ENCODE measurements at places on chromosomes 13 and 19. TPM values are rescaled to one million over a fixed set of nuclear protein-coding genes. Genes with fewer than 3 reads are reported as not detected.

DNA sequence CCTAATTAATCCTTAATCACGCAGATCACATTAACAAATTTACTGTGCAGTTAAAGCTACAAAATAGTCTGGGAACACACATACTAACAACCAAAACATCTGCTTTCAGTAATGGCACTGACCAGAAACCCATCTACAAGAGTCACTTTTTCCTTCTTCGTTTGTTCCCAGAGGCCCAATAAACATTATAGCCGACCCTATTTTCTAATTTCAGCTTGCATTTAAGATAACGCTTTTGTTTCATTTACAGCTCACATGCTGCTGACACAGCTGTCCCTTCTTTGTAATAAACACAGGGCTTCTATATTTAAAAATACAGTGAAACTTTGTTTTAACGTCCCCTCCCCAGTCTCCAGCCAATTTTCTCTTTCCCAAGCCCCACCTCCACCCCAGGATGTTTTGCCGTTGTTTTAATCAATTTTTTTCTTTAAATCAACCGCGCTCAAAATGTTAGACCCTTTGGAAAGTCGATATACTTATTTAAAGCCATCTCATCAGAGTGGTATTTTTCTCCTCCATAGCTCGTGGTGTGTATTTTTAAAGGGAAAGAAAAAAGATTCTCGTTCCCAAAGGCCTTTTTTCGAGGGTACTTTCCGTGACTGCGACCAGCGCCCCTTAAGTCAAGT is 1.7 kb upstream of the WBP4 start:
- no peak for DNase-seq

GRCh38 chr19:45972081-45972946 is 1.4 kb downstream of the NOVA2 start:
- no peak for DNase-seq

- no peak for DNase-seq
Observed at GRCh38 chr13:90253806-90254205, 1093.7 kb upstream of the MIR17HG start.

SLC8A2 gene
- total RNA-seq = not detected

GRCh38 chr19:2815191-2815614 is 4.5 kb upstream of the ZNF554 start:
- no peak for DNase-seq

NXNL1 gene
- total RNA-seq = not detected

DNA sequence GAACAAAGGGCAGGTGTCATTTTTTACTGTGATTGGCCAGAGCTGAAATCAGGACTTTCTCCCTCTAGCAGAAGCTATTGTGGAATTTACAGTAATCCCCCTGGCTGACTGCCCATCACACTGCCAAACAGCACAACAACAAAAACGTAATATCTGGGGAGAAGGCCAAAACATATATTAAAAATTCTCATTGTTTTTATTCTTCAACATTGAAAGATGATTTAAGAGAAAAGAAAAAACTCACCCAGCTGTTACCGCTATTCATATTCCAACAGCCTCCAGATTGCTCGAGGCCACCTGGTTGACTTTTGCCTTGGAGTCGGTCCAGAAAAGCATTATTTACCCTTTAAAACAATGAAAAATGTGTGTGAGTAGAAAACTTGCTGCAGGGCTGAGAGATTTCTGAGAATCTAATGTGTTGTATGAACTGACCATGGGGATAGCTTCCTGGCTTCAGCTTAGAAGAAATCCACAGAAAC is 97.2 kb downstream of the EPSTI1 start:
- no peak for DNase-seq

GRCh38 chr19:2478278-2478755 is 2.4 kb downstream of the GADD45B start:
- DNase-seq = peak; percentile 85

ANGPTL4 gene
- total RNA-seq = 30.0 TPM

SIGLEC14 gene
- total RNA-seq = not detected

- no peak for DNase-seq
Observed at GRCh38 chr13:100022798-100023197, 41.2 kb downstream of the ZIC2 start.

DNA sequence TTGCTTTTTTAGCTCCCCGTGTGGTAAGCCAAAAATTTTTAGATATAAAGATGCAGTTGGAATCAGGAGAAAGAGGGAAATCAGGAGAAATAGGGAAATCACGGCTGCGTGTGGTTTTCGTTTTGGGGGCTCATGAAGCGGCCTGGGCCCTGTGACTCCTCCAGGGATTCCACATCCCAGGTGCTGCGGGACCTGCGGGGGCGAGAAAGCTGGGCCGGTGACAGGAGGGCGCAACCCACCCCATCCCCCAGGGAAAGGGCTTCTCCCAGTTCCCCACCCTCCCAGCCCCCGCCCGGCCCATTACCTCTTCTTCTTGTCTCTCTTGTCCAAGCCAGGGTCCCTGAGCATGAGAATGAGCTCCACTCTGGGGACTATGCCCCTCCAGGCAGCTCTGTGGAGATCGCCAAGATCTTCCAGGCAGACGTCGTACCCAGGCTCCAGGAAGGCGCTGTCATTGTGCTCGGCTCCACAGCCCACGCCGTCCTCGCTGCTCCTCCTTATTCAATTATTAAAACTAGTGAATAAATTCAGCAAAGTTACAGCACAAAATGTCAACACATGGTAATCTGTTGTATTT is 111.0 kb downstream of the MRPL57 start:
- DNase-seq = no peak

ARHGAP33 gene
- 14.7 TPM for total RNA-seq

DNA sequence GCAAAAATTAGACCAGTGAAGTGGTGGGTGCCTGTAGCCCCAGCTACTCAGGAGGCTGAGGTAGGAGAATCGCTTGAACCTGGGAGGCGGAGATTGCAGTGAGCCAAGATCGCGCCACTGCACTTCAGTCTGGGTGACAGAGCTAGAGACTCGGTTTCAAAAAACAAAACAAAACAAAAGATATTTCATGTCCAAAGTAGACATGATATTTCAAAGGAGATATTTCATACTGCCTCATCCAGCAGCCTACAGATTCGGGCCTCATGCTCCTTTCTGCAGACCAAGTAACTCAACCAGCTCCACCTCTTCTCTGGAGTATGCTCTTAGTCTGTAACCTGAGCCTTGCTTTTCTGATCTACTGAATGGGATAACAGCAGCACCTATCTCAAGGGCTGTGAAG is 15.0 kb downstream of the ZC3H4 start:
- no peak for DNase-seq

MED29 gene
- total RNA-seq = 25.4 TPM

GRCh38 chr19:56372281-56372680 is 21.1 kb downstream of the ZNF582 start:
- DNase-seq = no peak

- DNase-seq = no peak
Observed at GRCh38 chr13:77729502-77730221, 32.2 kb downstream of the SLAIN1 start.

WASF3 gene
- total RNA-seq = 1.1 TPM

PCDH17 gene
- total RNA-seq = 1.5 TPM

GRCh38 chr19:4597975-4598671 is 38.6 kb upstream of the SEMA6B start:
- peak; percentile 59 for DNase-seq

DNA sequence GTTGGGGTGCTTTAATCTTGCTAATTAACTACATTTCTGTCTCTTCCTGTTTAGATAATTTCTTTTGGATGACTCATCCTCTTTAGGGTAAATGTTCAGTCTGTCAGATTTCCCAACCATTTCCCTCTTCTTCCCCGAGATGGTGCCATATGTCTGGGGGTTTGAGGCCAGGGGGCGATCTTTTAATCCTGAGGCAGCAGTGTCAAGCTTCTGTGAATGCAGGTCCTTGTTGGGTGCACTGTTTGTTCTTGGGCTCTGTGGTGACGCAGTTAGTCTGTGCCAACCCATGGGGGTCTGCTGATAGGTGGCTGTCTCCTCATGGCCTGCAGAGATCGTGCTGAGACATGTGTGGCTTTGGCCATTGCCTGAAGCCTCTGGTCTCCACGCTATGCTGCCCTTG is 420.4 kb downstream of the NDFIP2 start:
- no peak for DNase-seq

- no peak for DNase-seq
Observed at GRCh38 chr13:36151591-36151990, 20.4 kb upstream of the DCLK1 start.

GRCh38 chr13:25910991-25911419 is 140.8 kb downstream of the SHISA2 start:
- DNase-seq = no peak

DNA sequence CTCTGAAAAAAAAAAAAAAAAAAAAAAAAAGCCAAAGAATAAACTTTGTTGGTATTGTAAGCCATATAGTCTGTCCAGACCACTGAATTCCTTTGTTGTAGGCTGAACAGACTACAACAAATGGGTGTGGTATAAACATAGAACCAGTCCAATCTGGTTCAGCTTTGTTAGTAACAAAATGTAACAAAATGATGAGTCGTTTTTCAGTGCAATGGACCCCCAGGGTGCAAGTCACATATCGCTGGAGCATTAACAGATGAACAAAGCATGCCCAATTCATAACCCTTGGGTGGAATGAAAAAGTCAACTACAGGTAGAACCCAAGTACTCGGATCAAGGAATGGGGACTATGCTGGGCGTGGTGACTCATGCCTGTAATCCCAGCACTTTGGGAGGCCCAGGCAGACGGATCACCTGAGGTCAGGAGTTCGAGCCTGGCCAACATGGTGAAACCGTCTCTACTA is 13.6 kb upstream of the FCHO1 start:
- no peak for DNase-seq

DNA sequence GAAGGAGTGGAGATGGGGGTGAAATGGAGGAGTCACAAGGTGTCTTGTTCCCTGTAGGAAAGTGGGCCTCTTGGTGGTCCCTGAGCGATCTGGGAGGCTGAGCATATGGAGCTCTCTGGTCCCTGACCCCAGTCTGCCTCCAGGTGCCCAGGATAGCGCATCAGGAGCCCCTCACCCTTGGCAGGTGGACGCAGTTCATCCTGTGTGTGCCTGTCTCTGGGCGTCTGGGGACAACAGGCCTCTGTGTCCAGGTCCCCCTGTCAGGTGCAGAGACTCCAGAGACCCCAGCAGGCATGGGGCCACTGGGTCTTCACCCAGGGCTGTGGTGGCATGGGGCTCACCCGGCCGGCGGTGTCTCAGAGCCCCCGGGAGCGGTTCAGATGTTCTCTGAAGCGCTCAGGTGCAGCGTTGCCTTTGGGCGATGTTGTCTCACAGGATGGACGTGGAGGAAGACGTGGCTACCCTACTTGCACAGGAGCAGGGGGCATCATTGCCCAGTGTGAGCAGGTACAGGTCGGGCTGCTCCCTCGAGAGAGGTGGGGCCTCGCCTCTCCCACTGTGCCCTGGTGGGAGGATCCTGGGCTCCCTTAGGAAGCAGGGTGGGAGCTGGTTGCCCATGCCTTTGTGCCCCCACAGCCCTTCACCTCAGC is 58.1 kb upstream of the TPM4 start:
- no peak for DNase-seq

- no peak for DNase-seq
Observed at GRCh38 chr13:31653730-31654129, 85.6 kb upstream of the RXFP2 start.

- DNase-seq = no peak
Observed at GRCh38 chr13:98500963-98501421, 75.9 kb downstream of the STK24 start.

- DNase-seq = no peak
Observed at GRCh38 chr13:32041429-32041828, 9.9 kb downstream of the FRY start.

- no peak for DNase-seq
Observed at GRCh38 chr19:13484166-13484565, 22.1 kb downstream of the CACNA1A start.

GRCh38 chr19:54030895-54031586 is 32.7 kb downstream of the VSTM1 start:
- no peak for DNase-seq

DNA sequence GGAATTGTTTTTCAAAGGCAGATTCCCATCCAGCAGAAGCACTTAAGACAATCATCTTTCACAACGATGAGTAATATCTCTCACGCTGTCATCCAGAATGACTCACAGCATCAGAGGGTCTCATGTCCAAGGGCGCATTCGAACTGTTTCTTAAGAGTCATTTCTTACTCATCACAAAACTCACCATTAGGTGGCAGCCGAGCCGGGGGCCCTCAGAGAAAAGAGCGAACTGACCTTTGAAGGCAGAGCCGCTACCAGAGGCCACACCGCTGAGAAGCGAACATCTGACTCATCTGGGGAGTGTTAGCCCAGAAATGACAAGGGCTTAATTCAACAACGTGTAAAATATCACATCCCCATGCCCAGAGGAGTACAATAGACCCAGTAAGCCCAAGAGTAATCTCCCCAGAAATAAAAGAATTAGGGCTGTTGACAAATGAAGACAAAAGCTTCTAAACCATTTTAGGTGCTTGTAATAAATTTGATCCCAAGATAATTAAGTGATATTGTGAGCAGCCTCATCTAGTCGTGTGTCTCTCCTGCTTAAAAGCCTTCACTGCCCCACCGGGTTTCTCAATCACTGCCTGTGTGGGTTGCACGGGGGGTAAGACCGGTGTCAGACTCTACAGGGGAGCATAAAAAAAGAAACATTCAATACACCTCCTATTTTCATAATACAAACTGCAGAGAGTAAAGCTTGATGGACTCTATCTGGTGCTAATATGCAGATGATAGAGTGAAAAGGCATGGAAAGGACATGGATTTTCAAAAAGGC is 96.2 kb downstream of the CYSLTR2 start:
- peak; percentile 53 for DNase-seq

DNA sequence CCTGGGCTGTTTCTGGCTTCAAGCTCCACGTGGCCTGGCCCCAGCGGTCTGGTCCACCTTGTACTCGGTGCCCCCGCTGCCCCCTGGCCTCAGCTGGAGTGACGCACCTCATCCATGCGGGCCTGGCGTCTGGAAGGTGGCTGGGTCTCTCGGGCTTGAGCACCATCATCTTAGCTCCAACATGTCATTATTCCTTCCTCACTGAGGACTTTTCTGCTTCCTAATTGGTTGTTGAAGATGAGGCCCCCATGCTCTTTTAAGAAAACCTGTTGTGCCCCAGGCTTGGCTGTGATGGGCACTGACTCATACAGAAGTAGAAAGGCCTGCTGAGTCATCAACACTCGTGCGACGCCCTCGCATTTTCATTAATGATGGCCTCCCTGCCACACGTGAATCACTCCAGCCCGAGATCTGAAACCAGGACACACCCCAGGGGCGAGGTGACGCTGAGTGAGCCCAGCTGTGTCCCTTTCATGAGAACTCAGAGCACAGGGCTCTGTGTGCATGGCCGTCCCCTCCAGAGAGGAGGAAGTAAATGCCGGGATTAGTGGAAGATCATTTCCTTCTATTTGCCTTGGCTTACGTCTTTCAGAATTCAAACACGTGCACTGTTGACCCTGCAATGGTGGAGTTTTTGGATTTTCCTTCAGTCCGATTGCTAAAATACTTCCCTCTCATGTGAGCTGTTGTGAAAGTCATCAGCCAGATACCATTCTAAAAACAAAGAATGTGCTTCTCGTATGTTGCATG is 14.0 kb upstream of the GJA3 start:
- DNase-seq = peak; percentile 79

ADGRE2 gene
- total RNA-seq = 16.5 TPM
